ENCODE measurements at places on chromosomes 5 and 9.

DNA sequence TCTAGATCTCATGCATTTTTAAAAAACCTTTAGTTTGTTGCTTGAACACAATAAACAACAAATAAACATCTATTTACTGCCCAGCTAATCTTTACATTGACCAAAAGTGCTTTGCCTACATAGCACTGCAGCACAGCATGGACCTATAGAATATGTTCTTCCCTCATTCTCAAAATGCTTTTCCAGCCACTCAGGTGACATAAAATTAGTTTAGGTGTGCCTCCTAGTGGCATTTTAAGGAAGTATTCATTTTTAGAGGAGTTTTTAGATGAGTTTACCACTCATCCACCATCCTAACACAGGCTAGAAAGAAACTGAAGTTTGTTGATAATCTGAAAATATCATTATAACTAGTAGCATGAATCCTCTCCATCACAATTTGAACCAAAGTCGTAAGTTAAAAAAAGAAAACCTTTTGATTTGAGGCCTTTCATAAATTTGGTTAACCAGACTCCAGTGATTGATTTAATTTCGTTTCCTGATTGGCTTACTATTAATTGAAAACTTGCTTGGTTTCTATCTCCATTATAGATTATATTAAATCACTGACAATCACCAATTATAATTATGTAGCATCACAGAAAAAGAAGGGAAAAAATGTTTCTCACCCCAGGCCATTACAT, 12.6 kb downstream of the PLGRKT start:
- no peak for DNase-seq

- DNase-seq: no peak
These were observed 28.1 kb downstream of the MRPL22 start for GRCh38 chr5:154968953-154969352.

DNA sequence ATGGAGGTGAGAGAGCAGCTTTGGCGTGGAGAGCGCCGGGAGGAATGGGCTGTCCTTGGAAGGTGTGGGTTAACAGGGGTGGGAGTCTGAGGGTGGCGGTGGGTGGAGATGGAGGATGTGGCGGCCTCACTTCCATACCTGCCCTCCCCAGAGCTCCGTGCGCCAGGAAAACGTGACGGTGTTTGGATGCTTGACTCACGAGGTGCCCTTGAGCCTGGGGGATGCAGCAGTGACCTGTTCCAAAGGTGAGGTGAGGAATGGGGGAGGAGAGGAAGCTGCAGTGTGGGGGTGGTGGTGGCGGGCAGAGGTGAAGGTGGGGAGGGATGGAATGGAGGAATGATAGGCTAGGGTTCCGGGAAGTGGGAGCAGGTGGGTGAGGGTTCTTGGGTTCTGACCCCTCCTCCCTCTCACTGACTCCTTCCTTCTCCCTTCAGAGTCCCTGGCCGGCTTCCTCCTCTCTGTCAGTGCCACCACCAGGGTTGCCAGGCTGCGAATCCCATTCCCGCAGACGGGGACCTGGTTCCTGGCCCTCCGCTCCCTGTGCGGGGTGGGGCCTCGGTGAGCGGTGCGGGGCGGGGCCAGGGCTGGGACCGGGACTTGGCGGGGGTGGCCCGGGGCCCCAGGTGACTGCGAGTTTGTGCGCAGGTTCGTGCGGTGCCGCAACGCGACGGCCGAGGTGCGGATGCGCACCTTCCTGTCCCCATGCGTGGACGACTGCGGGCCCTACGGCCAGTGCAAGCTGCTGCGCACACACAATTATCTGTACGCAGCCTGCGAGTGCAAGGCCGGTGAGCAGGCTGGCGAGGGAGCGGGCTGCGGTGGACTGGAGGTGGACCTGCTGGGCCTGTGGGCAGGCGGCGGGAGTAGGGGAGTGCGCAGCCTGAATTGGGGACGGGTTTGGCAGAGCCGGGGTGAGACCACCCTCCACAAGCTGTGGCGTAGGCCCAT, 17.1 kb downstream of the TMEM8B start:
- no peak for DNase-seq

DNA sequence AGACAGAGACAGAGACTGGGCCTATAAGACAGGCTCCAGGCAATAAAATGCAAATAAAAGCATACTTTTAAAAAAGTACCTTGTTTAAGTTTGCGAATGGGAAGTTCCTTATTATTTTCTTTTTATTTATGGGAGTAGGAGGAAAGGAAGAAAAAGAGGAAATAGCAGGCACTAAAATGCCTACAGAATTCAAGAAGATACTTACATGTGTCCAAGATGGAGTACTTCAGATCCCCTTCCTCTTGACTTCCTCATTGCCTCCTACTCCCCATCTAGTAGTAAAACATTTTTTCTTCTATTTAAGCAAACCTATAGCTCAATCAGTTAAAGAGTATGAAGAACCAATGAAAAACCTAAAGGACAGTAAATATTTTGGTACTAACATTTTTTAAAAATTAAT, 24.8 kb downstream of the GKAP1 start:
- DNase-seq: no peak

DNA sequence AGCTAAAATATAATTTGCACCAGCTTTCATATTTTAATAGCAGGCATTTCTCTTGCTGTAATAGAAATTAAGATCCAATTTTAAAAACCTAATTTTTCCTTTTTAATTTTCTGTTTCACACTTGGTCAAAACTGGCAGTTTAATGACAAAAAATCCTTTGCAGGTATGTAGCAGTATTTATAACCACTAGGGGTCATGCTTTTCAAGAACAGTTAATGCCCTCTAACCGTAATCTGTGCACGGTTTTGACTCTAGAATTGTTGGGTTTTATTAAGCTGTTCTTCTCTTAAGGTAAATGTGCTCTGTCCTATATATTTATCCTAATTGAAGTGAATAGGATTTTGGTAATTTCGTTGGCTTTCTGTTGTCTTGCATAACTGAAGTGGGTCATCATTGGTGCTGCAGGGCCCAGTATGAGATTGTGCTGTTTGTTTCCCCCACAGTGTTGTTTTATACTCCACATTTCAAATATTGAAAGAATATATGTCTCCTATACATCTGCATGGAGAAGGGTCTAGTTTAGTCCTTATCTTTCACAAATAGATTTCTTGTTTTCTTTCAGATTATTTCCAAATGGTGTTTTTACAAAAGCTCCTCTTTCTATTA, 107.4 kb downstream of the SCAMP1 start:
- no peak for DNase-seq

DNA sequence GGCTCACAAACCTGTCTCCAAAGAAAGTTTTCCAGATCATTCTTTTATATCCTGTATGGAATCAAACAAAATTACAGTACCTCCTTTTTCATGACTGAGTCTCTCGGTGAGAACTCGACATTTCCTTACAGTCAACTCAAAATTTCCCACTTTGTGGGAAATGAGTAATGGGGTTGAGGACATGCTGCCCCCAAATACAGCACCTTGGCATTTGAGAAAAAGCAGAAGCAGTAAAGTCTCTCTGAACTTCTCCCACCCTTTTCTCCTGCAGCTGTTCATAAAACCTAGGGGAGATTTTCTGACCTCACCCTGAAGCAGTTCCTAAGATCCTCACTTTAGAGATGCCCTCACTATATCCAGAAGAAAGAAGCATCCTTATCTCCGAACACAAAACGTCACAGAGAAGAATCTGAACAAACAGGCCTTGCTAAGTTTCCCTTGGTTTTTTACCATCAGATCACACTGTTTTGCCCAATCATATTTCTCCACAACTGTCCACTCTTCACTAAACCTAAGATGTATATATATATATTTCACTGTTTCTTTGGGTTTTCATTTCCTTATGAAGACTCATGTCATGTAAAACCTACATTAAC, 96.1 kb upstream of the APC start:
- no peak for DNase-seq

- no peak for DNase-seq
These were observed 270.7 kb upstream of the PAPPA start for GRCh38 chr9:115882911-115883310.

- no peak for DNase-seq
These were observed 5.1 kb downstream of the BHMT2 start for GRCh38 chr5:79074641-79075040.

GRCh38 chr5:56229111-56229510, 4.0 kb downstream of the ANKRD55 start:
- no peak for DNase-seq

- DNase-seq: no peak
These were observed 118.2 kb upstream of the HMHB1 start for GRCh38 chr5:143693651-143694252.

- no peak for DNase-seq
These were observed 16.1 kb downstream of the FBP2 start for GRCh38 chr9:94577571-94577970.

GRCh38 chr5:103703617-103704016, 141.0 kb upstream of the NUDT12 start:
- DNase-seq: no peak

DNA sequence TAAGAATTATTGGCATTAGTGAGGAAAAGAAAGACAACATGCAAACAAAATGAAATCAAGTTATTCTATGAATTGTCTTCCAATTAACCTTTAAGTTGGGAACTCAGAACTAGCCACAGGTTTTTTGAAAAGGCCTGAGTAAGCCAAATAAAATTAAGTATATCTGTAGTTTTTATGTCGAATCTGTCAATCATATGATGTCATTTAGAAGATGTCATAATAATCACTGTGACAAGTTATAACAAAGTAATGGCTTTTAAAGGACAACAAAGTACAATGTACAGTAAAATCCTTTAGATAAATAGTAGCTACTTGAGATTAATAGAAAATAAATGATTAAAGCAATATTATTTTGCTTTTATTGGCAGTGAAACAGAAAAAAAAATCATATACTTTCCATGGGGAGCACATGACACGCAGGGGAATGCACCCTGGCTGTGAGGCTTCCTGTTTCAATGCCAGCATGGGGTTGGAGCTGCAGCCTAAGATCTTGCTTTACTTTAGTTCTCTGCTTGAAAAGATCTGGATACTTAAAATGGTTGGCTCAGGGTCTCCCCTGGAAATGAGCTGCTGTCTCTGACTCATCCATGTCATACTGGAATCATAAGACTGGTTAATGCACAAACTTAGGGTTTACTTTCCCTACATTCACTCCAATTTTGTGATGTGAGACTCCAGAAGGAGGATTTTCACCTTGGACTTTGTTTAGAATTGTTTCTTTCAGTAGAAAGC, 284.3 kb downstream of the TAF11L14 start:
- no peak for DNase-seq

DNA sequence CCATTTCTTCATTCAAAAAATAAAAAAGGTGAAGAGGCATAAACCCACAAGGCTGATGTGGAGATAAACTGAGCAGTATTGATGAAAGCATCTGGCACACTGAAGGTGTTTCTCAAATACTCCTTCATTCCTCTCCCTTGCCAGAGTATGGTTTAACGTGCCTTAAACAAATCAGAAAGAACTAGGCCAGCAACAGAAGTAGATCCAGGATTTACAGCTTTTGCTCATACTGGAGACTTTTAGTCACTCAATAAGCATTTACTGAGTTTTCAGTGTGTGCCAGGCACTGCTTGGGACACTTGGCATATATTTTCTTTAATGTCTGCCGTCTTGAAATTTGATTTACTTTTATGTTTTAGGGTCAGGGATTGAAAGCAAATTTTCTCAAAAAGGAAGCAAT, 53.0 kb downstream of the BNC2 start:
- DNase-seq: no peak

GRCh38 chr5:121915765-121916164, 46.0 kb upstream of the SRFBP1 start:
- no peak for DNase-seq

GRCh38 chr9:68836788-68837187, 131.7 kb downstream of the PIP5K1B start:
- no peak for DNase-seq

- DNase-seq: no peak
These were observed 93.4 kb downstream of the PLK2 start for GRCh38 chr5:58366461-58366860.

- no peak for DNase-seq
These were observed 756.8 kb upstream of the CDH6 start for GRCh38 chr5:30436691-30437090.

- no peak for DNase-seq
These were observed 77.0 kb downstream of the DCP2 start for GRCh38 chr5:113053511-113053995.

GRCh38 chr9:82147798-82148425, 159.3 kb downstream of the SPATA31D1 start:
- no peak for DNase-seq

- no peak for DNase-seq
These were observed 223.8 kb downstream of the TLE1 start for GRCh38 chr9:81465468-81466011.

Data from CD4-positive, alpha-beta T cell treated with Interferon gamma for 1 hour (primary cell).